ENCODE measurements at places on chromosomes 3 and 15.

DNA sequence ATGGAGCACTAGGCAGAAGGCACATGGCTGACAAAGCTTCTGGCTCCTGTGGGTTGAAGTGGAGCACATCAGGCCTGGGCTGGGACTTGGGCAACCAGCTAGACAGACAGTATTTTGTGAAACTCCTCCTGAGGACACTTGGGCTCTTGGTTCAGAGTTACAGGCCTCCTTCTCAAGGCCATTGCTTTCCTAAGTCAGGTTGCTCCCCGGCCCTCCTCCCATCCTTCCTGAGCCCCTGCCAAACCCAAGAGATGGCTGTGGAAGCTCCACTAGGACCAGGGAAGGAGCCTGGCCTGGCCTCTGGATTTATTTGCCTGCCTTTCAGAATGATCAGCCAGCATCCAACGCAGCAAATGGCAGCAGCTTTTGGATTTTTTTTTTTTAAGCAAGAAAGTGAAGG lies 56.3 kb downstream of the MAGEF1 start:
- no peak for DNase-seq

DNA sequence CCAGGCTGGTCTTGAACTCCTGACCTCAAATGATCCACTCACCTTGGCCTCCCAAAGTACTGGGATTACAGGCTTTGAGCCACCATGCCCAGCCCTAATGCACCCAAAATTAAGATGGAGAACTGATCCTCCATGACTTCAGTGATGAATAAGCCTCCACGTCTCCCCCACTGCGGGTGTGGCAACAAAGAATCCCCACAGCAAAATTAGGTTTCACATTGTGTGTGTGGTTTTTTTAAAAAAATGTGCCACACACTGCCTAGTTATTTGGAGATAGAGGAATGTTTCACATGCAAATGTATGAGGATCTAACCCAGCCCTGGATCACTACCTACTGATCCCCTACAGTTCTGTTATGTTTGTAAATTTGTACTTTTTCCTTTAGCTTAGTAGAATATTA lies 17.3 kb downstream of the HDAC11 start:
- DNase-seq, result no peak

DNA sequence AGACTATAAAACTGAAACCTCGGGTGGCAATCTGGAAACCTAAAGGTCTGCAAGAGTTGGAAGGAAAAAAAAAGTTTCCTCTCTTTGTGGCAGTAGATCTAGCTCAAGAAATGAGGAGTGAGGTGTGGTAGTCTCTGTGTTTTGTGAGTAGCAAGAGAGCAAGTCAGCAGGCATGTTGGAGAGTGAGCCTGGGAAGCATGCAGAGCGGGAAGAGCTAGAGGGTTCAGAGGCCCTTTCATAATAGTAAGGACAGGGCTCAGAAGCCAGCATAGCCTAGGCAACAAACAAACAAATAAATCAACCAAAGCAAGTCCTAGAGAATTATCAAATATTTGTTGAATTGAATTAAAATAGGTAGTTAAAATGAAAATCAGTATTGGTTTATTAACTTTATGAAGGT lies 189.7 kb upstream of the CBLB start:
- DNase-seq, result no peak

GRCh38 chr3:186180151-186180550 lies 71.3 kb upstream of the ETV5 start:
- no peak for DNase-seq

DNA sequence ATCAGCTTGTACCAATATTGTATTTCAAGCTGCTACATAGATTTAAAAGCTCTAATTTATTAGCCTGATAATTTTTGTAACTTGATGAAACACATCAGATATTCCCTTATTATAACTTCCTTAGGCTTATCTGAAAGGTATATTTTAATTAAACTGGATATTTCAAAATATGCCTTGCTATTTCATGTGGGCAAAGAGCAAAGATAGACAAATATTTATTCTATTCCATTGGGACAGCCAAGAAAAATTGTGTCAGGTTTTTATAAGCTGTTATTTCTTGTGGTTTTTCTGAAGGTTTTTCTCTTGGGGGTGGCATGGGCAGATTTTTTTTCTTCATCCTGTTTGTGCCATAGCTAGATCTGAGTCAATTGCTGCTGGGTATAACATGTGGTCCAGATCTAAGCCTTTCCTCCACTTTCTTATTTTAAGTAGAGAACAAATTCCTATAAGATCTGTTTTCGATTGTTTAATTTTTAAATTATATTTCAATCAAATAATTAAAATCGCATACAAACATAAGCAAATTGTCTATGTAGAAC lies 249.5 kb downstream of the NAALADL2 start:
- DNase-seq, result no peak

DNA sequence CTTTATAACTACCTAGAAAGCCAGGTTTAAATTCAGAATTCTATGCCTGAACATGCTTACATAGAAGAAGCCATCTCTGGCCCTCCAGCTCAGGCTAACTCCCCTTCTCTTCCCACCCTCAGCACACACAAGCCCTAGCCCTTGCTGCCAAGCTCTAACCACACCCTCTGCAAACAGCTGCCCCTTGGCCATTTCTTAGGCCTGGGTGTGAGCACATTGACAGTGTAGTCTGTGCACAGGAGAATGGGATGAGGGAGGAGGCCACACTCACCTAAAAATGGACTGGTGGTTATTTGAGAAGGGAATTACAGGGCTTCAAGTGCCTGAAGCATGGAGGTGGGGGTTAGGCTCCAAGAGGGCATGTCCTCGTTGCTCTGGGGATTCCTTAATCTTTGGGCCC lies 42.3 kb upstream of the SLC25A36 start:
- DNase-seq, result no peak

All from stimulated activated CD4-positive, alpha-beta T cell treated with anti-CD3 and anti-CD28 coated beads, Interleukin-15, amount 100 ng/mL, for 24 hours (primary cell).